ENCODE measurements at places on chromosomes 5 and 9.

DNA sequence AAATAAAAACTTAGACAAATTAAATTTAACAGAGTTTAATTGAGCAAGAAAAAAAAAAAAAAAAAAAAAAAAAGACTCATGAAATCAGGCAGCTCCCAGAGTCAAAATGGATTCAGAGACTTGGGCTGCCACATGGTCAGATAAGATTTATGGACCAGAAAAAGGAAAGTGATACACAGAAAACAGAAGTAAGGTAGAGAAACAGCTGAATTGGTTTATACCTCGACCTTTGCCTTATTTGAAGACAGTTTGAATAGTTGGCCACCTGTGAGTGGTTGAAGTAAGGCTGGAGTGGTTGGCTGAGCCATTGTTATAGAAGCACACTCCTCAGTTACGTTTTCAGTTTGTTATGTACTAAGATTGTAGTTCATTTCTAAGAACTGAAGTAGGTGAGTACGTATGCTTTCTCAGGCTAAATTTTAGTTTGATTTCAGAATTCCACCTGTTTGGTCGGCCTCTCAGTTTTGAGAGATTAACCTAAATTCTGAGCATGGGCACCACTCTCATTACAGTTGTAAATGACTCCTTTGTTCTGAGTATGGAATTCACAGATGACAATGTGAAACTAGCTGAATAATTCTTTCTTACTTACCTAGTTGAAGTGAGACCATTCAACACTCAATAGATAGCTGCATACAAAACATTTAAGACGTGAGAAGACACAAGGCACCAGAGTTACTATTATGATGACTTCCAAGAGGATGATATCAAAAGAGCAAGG lies 149.0 kb downstream of the AOPEP start:
- DNase-seq: no peak

GRCh38 chr5:127820910-127821553 lies 117.8 kb downstream of the CCDC192 start:
- peak; percentile 79 for DNase-seq

DNA sequence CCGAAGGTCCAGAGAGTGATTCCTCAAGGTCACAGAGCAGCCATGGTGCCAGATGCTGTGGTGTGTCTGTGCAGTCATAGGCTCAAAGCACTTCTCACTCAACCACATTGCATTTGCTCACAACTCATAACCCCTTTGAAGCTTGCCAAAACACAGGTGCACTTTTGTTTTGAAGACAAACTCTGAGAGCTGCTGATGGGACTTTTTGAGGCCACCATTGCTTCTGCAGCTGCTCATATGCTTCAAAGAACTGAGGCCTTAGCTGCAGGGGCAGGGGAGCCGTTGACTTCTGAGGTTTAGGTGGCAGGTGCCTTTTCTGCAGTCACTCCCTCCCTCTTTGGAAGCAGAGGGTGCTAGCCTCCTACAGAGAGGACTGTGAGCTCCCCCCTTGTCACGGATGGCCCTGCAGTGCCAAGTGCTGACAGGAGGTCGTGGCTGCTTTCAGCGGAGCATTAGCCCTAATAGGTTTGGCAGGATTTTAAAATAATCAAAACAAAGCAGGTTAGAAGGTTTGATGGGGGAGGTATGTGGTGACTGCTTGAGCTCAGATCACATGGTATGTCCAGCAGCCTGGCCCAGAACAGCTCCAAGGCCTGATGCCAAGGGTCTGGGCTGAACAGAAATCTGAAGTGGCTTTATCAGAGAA lies 232.1 kb downstream of the MAN2A1 start:
- DNase-seq: no peak

GRCh38 chr5:118548761-118549720 lies 439.3 kb downstream of the DTWD2 start:
- peak; percentile 10 for DNase-seq

DNA sequence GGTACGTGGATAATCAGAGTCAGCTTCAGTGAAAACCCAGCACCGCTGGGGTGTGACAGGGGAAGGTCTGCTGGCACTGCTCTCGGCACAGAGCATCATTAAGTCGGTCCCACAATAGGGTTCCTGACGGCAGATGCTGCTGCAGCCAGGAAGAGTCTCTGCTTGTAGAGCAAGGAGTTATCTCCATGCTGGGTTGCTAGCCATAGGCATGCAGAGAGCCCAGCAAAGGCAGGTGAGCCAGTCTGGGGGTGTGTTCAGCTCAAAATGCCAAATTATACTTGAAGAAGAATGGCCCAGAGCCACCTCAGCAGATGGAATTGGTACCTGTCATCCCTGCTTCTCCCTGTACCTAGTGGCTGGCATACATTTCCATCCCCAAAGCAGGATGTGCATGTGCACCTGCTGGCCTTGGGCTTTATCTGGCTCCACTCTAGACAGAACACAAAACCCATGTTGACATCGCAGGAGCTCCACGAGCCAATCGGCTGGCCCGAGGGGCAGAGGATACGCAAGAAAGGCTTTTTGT lies 100.8 kb downstream of the WDR41 start:
- DNase-seq: no peak
